Right atrium auricular region (tissue), 2 donors: ENCODE measurements at places on chromosomes 4 and X. TPM values are rescaled to one million over a fixed set of nuclear protein-coding genes. Genes with fewer than 3 reads are reported as not detected.

DNA sequence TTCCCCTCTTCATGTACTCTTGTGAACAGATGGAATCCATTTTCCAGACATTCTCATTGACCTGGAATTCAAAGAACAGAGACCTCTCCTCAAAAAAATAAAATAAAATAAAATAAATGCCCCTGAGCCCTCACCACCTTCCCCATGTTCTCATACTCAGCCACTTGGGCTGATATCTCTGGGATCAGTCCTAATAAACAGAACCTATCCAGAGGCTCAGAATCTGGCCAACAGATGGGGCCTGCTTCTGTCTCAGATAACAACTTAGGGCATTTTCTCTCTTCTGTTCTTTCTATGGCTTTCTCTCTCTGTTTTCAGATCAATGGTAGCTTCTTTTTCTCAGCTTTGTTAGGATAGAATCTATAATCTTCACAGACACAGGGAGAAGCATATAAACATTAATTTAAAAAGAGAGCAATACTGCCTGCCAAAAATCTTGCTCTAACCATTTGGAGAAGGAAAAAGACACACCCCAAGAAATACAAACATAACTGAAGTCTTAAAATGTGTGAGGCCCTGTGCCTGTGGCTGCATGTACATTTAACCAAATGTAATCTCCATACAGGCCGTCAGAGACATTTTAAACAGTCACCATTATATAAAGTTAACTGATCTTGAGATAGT is 907.1 kb downstream of the FAT4 start:
- no peak overlapping the region for H3K27ac ChIP-seq
- H3K4me3 ChIP-seq = no peak overlapping the region
- no peaks in the 10 kb centered on the region for H3K4me1 ChIP-seq
- H3K36me3 ChIP-seq = no peaks in the 10 kb centered on the region
- no peaks in the 10 kb centered on the region for H3K27me3 ChIP-seq

DNA sequence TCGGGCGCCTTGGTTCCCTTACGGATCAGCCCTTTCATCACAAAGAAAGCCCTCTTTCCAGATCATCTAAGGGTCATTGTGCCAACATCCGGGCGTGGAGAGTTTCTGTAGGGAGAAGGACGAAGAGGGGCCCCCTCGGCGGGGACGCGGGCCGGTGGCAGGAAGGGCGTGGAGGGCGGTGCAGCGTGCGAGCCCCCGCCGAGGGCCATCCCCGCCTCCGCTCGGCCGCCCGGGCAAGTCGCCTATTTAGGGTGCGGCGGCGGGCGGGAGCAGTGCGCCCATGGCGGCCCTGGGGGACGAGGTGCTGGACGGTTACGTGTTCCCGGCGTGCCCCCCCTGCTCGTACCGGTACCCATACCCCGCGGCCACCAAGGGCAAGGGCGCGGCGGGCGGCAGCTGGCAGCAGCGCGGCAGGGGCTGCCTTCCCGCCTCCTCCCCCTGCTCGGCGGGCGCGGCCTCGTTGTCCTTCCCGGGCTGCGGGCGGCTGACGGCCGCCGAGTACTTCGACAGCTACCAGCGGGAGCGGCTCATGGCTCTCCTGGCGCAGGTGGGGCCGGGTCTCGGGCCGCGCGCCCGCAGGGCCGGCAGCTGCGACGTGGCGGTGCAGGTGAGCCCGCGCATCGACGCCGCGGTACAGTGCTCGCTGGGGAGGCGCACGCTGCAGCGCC is at the start of gene ZAR1:
Gene ZAR1, plus strand, starts transcription at position 241 of the 668 bp plus-strand sequence. Its CDS starts 40 bp downstream, at position 281.
- no peak within 1 kb of the TSS for H3K27ac ChIP-seq
- no peaks in the 10 kb centered on the region for H3K36me3 ChIP-seq
- H3K4me1 ChIP-seq = no peaks in the 10 kb centered on the region
- peak within 1 kb of the TSS; percentile 14 for H3K4me3 ChIP-seq

DNA sequence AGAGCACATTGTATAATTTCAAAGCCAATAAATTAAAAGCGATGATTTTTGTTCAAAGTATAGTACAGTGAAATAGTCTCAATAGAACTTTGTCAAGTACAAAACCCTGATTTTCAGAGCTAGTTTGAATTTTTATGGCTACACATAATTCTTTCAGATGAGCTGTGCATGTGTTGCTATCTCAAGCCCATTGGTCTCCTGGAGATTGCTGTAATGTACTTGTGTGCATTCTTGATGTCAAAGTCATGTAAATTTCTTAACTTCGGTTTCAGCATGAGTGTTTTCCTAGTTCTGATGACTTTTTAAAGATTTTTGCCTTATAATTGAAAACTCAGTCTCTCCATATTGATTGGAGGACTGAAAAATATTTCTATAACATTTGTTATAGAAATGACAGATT is 200.8 kb downstream of the CEP135 start:
- H3K4me1 ChIP-seq = no peaks in the 10 kb centered on the region
- DNase-seq = no peak
- H3K4me3 ChIP-seq = no peak overlapping the region
- H3K27ac ChIP-seq = no peak overlapping the region

DNA sequence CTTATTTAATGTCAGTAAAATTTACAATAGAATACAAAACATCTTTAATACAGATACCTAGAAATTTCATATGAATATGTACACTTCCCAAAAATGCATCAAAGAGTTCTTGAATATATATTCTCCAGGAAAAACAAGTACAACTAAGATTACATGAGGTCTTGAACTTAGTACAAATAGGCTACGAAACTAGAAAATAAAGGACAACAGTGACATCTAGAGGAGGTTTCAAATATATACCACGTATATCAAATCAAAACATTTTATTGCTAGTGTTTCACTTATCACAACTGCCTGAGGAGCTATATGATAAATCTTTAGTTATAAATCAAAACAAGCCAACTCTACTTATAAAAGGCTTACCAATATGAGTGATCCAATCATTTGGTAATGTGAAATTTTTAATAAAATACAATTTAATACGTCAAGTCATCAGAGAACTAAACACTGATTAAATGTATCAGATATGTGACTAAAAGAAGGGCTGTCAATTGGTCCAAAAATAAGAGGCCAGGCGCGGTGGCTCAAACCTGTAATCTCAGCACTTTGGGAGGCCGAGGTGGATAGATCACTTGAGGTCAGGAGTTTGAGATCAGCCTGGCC is 36.6 kb downstream of the ANAPC10 start:
- no peaks in the 10 kb centered on the region for H3K4me1 ChIP-seq
- no peak for DNase-seq
- no peak overlapping the region for H3K4me3 ChIP-seq
- no peaks in the 10 kb centered on the region for H3K27me3 ChIP-seq
- H3K27ac ChIP-seq = no peak overlapping the region

FAM184B gene
- total RNA-seq = not detected

GRCh38 chr4:112234952-112235609 is 3.5 kb downstream of the AP1AR start:
- H3K36me3 ChIP-seq = no peaks in the 10 kb centered on the region
- H3K27me3 ChIP-seq = no peaks in the 10 kb centered on the region

- no peak for DNase-seq
- H3K36me3 ChIP-seq = no peaks in the 10 kb centered on the region
- H3K27ac ChIP-seq = no peak overlapping the region
These were observed 1.9 kb downstream of the TLR7 start for GRCh38 chrX:12868747-12869146.

DNA sequence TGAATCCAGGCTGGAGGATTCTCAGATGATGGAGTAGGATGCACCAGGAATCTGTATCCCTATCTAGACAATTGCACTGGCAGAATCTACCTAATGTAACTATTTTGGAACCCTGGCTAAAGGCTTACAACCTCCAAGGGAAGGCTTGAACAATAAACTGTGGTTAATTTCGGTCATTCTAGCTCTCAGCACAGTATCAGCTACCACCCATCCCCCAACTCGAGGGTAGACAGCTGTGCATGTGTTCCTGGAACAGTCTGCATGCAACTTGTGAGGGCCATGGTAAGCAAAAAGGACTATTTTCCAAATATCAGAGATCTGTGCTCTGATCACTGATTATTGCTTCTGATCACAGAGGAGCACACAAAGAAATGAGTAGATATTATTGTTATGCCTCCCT is 34.0 kb downstream of the ELF2 start:
- no peaks in the 10 kb centered on the region for H3K36me3 ChIP-seq
- H3K27ac ChIP-seq = no peak overlapping the region
- no peaks in the 10 kb centered on the region for H3K27me3 ChIP-seq
- no peaks in the 10 kb centered on the region for H3K4me1 ChIP-seq

RBM47 gene
- total RNA-seq = 13.7 TPM

GRCh38 chr4:89878611-89879010 is 16.0 kb upstream of the MMRN1 start:
- no peak overlapping the region for H3K4me3 ChIP-seq
- no peak for DNase-seq
- H3K27me3 ChIP-seq = no peaks in the 10 kb centered on the region
- H3K36me3 ChIP-seq = no peaks in the 10 kb centered on the region
- H3K4me1 ChIP-seq = no peaks in the 10 kb centered on the region

GRCh38 chr4:124433500-124433899 is 279.0 kb downstream of the ANKRD50 start:
- no peaks in the 10 kb centered on the region for H3K4me1 ChIP-seq
- no peaks in the 10 kb centered on the region for H3K27me3 ChIP-seq
- DNase-seq = no peak
- no peak overlapping the region for H3K27ac ChIP-seq
- no peak overlapping the region for H3K4me3 ChIP-seq

DNA sequence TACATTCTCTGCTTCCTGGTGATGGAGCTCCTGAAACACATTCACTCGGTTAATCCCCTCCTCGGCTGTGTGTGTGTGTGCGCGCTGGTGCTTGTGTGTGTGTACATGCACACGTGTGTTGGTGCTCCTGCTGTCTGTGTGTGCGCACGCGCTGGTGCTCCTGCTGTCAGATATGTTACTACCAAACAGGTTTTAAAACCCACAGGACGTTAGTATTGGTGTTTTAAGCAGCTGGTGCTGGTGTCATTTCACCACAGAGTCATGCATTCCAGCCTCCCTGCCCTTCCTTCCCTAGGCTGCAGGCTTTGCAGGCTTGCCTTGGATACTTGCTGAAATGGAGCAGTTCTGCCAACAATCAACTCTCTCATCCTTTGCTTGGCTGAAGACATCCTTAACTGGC is 48.1 kb upstream of the CPLX1 start:
- DNase-seq = no peak
- no peak overlapping the region for H3K27ac ChIP-seq

NOX1 gene
- total RNA-seq = not detected

DNA sequence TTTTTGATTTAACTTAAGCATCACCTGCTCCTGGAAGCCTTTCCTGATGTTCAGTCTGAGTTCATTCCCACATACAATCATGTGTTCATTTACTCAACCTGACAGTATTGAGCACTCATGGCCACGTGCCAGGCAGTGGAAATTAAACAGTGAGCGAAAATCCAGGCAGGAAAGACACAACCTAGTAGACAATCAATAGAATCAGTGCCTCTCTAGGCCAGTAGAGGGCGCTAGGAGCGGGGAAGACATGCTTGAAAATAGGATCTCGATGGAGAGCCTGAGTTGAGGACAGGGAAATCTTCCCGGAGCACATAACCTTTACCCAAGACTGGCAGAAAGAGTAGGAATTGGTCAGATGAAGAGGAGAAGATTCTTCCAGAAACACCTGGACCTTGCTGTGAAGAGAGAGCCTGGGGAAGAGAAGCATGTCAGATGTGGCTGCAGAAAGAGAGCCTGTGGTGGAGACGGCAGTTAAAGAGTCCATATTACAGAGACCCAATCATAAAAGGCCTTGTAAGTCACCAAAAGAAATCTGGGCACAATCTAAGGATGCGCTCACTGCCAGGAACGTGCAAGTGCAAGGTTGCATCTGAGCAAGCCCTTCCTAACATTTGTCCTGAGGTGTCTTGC is 103.5 kb downstream of the LDB2 start:
- peak; percentile 72 for DNase-seq
- no peak overlapping the region for H3K4me3 ChIP-seq
- no peaks in the 10 kb centered on the region for H3K27me3 ChIP-seq
- H3K4me1 ChIP-seq = no peaks in the 10 kb centered on the region
- H3K36me3 ChIP-seq = no peaks in the 10 kb centered on the region
- no peak overlapping the region for H3K27ac ChIP-seq

- no peaks in the 10 kb centered on the region for H3K4me1 ChIP-seq
- no peaks in the 10 kb centered on the region for H3K27me3 ChIP-seq
- H3K36me3 ChIP-seq = no peaks in the 10 kb centered on the region
- H3K4me3 ChIP-seq = no peak overlapping the region
- H3K27ac ChIP-seq = no peak overlapping the region
- DNase-seq = no peak
These were observed 50.4 kb upstream of the PRPS1 start for GRCh38 chrX:107577933-107578332.

DNA sequence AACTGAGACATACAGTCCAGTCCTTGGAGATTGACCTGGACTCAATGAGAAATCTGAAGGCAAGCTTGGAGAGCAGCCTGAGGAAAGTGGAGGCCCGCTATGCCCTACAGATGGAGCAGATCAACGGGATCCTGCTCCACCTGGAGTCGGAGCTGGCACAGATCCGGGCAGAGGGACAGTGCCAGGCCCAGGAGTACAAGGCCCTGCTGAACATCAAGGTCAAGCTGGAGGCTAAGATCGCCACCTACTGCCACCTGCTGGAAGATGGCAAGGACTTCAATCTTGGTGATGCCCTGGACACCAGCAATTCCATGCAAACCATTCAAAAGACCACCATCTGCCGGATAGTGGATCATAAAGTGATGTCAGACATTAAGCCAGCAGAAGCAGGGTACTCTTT is 20.4 kb upstream of the FRMPD3 start:
- no peaks in the 10 kb centered on the region for H3K36me3 ChIP-seq
- no peak overlapping the region for H3K4me3 ChIP-seq
- H3K4me1 ChIP-seq = no peaks in the 10 kb centered on the region
- H3K27me3 ChIP-seq = no peaks in the 10 kb centered on the region
- H3K27ac ChIP-seq = no peak overlapping the region

DNA sequence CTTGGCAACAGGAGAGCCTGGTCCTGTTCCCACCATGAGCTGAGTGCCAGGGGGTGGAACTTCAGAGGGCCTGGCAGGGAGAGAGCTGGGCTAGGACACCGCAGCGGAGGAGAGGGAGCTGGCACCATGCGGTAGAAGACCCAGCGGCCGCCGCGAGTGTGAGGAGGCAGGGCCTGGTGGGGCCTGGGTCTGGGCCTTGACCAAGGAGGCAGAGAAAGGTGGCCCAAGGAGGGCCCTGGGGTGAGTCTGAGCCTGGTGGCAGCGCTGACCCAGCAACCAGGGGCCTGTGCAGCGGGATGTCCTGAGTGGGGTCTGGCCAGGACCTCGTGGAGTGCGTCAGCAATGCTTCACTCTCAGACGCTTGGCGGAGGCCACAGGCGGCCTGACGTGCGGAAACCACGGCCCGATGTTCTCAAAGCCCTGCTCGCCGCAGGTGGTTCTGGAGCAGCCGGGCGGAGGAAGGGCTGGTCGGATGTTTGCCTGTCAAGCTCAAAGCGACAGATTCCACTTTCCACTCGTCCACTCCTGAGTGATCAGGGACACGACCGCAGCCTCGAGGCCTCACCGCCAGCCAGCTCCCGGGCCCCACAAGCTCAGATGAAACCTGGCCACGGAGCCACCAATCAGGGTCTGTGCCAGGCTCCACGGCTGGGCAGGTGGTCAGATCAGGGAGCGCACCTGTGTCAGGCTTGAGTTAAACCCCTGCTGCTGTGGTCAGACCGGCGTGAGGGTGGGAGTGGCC is 20.8 kb downstream of the ATP5ME start:
- H3K4me3 ChIP-seq = no peak overlapping the region
- no peaks in the 10 kb centered on the region for H3K27me3 ChIP-seq
- DNase-seq = no peak
- H3K36me3 ChIP-seq = no peaks in the 10 kb centered on the region
- H3K27ac ChIP-seq = no peak overlapping the region

- no peak for DNase-seq
- H3K4me3 ChIP-seq = no peak overlapping the region
- no peaks in the 10 kb centered on the region for H3K36me3 ChIP-seq
- H3K4me1 ChIP-seq = no peaks in the 10 kb centered on the region
These were observed 54.2 kb downstream of the QRFPR start for GRCh38 chr4:121326597-121326996.

- H3K4me1 ChIP-seq = no peaks in the 10 kb centered on the region
- no peak for DNase-seq
- H3K27me3 ChIP-seq = no peaks in the 10 kb centered on the region
- H3K4me3 ChIP-seq = no peak overlapping the region
- no peak overlapping the region for H3K27ac ChIP-seq
These were observed 37.1 kb upstream of the PLAC8 start for GRCh38 chr4:83151651-83152050.
